ENCODE measurements at places on chromosomes 7 and 10.

- no peak for DNase-seq
Measured at GRCh38 chr7:99984593-99984992, 8.8 kb upstream of the AZGP1 start.

- DNase-seq = peak; percentile 59
Measured at GRCh38 chr10:70576803-70577517, 25.6 kb downstream of the PRF1 start.

DNA sequence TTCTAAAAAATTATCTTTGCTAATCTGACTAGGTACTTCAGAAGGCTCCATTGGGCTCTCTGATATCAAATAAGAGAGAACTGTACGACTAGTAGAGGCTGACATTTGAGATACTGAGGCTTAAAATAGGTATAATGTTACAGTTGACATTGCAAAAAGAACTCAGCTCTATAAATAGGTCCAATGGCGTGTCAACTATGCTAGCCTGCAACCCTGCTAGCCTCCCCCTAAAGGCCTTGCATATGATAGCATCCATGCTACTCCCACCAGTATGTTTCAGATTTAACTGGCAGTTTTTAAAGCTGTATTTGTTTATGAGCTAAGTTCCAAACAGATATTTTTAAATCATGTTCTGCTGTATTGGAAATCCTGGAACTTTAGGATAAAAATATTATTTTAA lies at the start of gene PPP1R3A:
PPP1R3A (minus strand) TSS at position 64 of the 400 bp plus-strand sequence; CDS start at position 51, 13 bp downstream.
- no peak for DNase-seq

- DNase-seq = no peak
Measured at GRCh38 chr7:140501966-140502365, 22.7 kb upstream of the MKRN1 start.

DNA sequence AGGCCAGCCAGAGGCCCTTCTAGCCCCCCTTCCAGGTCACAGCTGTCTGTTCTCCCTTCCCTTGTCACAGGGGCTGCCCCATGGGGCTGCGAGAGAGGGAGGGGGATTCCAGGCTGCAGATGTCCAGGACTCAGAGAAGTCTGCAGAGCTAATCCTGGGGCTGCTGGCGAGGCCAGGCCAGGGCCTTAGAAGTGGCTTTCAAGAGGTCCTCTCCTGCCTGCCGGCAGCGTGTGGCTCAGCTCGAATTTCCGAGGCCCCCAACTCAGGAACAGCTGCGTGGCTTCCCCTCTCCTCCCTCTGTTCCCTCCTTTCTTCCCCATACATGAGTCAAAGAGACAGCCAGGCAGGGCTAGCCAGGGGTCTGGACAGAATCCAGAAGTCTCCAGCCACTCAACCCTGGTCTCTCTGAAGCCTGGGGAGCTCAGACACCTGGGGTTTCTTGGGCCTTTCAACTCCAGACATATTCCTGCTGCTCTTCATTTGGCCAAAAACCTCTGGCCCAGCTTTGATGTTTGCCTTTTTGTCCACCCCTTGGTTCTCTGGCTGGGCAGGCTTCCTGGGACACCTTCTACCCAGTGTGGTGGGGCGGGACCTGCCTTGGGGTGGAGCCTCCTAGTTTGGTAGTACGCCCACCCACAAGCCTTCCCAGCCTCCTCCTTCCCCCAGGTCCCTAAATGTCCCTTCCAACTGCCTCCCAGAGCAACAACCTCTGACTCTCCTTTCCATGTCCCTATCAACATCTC lies 21.8 kb upstream of the EIF5AL1 start:
- DNase-seq = peak; percentile 65

DNA sequence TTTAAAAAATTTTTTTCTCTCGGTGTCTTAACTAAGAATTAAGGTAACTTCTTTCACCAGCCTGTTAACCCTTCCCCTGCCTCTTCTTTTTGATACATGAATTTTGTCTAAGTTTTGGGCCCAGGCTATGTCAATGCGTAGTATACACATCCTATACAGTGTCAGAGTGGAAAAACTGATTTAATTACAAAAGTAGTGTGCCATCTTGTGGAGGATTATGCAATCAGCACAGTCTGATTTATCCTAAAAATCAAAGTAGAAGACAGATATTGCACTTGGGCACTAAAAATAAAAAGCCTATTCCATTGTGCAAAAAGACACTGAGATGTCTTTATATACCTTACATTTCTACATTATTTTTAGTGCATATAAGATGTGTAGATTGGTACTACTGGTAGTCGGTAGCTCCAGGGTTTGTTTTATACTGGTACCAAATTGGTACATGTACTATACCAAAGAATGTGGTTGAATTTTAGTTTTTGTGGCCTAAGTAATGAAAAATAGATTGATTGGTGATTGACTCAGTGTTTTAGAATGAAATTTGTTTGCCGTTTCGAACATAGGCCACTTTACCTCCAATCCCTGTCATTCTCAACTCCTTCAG lies 96.6 kb downstream of the MKLN1 start:
- peak; percentile 28 for DNase-seq

GRCh38 chr10:11285171-11285570 lies 267.5 kb downstream of the CELF2 start:
- DNase-seq = no peak

- no peak for DNase-seq
Measured at GRCh38 chr7:81260152-81260551, 341.3 kb upstream of the SEMA3C start.

DNA sequence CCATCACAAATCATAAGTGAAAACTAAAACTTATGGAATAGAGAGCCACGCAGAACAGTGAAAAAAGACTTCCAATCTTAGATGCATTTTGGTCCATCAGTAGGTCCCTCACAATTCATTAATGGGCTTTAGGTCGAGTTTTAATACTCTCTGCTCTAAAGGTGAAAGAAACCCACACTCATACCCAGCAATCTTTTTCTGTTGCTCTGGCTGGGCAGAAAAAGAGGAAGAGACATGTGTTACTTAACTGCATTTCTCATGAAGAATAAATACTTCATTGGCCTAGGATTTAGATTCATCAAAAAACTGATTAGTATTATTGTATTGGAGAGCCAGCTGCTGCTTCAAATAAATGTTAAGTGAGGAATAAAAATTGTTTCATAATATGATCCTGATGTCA lies 645.7 kb downstream of the PHTF2 start:
- no peak for DNase-seq

DNA sequence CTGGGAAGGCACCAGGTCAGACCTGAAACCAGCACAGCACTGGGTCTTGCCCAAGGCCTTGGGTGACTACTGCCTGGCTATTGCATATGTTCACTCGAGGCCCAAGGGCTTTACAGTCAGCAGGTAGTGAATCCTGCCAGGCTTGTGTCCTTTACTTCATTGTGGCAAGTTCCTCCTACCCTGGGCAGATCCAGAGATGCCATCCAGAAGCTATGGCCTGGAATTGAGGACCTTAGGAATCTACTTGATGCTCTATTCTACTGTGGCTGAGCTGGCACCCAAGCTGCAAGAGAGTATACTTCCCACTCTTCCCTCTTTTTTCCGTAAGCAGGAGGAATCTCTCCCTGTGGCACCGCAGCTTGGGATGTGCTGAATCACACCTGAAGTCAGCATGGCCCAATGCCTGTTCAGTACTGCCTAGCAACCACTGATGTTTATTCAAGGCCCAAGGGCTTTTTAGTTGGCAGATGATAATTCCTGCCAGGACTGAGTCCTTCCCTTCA lies 246.7 kb upstream of the CTBP2 start:
- no peak for DNase-seq

DNA sequence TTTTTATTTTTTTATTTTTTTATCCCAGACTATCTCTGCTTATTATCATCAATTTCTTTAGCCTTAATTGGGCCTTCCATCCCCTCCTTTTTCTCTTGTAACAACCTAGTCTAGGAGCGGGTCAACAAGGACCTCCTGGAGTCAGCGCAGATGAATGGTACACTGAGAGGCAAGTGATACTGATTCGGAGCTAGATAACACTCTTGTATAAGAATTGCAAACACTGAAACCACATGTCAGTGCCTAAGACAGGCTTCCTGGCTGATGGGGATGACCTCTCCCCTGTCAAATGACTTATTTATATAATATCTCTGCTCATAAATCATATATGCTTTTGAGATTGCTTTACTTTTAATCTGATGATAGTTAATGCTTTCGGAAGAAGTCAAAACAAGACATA lies 22.7 kb downstream of the BPGM start:
- DNase-seq = no peak

GRCh38 chr10:4283846-4284610 lies 499.0 kb upstream of the KLF6 start:
- DNase-seq = peak; percentile 76

DNA sequence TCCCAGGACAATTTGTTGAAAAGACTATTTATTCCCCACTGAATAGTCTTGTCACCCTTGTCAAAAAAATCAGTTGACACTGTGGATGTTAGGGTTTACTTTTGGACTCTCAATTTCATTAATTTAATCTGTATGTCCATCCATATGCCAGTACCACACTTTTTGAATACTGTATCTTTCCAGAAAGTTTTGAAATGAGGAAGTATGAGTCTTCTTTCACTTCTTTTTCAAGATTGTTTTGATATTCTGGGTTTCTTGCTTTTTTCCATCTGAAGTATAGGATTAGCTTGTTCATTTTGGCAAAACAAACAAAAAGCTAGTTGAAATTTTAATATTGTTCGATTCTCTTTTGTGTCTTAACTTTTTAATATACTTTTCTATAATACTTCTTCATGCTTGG lies 21.7 kb downstream of the KLHDC10 start:
- no peak for DNase-seq

DNA sequence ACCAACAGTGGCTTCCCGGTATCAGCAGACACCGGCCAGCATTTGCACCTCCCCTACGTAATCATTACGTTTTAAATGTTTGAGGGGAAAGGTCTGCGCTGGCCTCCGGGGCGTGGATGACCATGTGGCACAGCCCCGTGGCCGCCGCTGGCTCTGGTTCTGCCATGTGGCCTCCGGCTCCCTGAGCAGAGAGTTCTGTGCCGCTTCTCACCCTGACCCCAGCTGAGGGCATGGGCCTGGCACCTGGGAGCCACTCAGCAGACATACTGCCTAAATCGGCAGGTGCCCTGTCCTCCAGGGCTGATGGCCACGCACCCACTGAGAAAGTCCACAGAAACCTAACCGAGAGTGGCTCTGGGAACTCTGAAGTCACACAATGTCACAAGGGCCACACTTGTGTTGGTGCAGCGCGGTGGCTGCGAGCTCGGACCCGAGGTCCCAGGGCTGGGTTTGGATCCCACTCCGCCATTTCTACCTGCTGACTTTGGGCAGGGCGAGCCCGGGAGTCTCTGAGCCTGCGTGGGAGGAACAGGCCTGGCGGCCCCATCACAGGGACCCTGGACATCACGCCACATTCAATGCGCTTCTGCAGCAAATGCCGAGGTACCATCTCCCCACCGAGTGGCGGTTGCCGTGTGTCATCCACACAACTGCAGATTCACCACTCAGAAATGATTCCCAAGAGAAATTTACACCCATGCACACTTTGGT lies 25.3 kb downstream of the CFAP46 start:
- DNase-seq = no peak
